ENCODE measurements at places on chromosomes 4 and X.

GRCh38 chr4:180622254-180622653 lies 1620.9 kb upstream of the TENM3 start:
- DNase-seq: no peak

DNA sequence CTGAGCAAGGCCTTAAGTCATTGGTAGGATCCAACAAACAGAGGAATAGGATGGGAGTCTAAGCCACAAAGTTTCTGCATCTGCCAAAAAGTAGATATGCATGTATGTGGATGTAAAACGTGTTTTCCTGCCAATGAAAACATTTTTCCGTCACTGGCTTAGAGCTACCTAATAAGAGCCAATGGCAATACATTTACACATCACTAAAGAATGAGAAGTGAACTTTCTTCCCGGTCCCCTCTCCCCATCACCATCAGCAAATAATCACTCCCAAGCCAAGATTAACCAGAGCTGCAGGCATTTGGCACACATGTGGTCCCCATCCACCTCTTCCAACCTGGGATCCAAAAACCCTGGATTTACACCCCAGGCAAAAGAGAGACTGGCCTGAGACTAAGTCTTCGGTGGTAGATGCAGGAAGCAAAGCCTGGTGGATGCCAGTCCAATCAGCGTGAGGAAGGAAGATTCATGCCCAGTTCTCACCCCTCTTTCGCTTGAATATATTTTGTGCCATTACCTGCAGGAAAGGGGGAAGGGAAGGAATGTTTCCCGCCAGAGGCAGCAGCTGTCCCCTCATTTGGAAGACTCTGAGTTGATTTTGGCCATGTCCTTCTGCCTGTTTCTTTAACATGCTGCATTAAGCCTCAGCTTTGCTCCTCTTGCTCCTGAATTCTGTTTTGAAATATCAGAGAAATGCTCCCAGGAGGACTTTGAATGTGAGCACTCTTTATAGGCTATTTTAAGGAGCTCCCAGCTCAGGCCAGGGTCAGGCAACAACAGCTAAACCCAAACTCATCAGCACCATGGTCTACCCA lies 131.4 kb downstream of the CHIC2 start:
- no peak for DNase-seq

- no peak for DNase-seq
Measured at GRCh38 chrX:46180258-46180687, 364.9 kb downstream of the ZNF674 start.

DNA sequence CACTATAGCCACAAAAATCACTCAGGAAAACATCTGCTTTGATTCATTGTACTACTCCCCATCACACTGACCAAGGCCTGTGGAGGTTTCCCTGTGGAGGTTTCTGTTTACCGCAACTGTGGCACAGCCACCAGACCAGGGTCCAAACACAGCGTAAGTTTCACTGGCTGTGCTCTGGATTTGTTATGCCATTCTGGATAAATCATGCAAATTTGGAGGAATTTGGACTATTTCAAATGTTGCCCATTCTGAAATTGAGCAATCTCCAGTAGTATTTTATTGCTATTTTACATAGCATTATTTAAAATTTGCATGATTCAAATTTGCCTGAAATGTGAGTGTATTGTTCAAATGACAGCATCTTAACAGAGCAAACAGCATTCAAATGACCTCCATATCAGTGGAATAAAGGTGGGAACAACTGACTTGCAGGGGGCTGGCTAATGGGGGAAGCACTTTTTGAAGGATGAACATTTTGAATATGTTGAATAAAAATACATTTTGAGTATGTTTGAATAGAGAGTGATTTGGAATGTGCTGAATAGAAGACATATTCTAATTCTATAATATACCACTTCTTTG lies 66.1 kb upstream of the ACSL1 start:
- no peak for DNase-seq

- no peak for DNase-seq
Measured at GRCh38 chrX:64427787-64428186, 32.5 kb upstream of the MTMR8 start.

GRCh38 chrX:49879656-49880277 lies 483 bp downstream of the USP27X start:
- DNase-seq: no peak
